ENCODE measurements at places on chromosomes 7 and 10. TPM values are rescaled to one million over a fixed set of nuclear protein-coding genes. Genes with fewer than 3 reads are reported as not detected.

- no peak for DNase-seq
Measured at GRCh38 chr7:155211761-155212160, 85.9 kb upstream of the INSIG1 start.

- DNase-seq: no peak
Measured at GRCh38 chr10:124062390-124062789, 31.0 kb downstream of the CHST15 start.

- no peak for DNase-seq
Measured at GRCh38 chr10:99754670-99755069, 22.6 kb downstream of the CUTC start.

- no peak for DNase-seq
Measured at GRCh38 chr7:43649755-43650274, 66.9 kb downstream of the STK17A start.

- DNase-seq: no peak
Measured at GRCh38 chr10:28891058-28891713, 213.9 kb downstream of the BAMBI start.

- DNase-seq: no peak
Measured at GRCh38 chr7:152476551-152476950, 40.7 kb upstream of the KMT2C start.

Gene OPN1SW
- not detected for total RNA-seq

Measured in endodermal cell (in vitro differentiated cells).